Right lobe of liver (tissue), 6 donors: ENCODE measurements at places on chromosomes 3 and 15. TPM values are rescaled to one million over a fixed set of nuclear protein-coding genes. Genes with fewer than 3 reads are reported as not detected.

DNA sequence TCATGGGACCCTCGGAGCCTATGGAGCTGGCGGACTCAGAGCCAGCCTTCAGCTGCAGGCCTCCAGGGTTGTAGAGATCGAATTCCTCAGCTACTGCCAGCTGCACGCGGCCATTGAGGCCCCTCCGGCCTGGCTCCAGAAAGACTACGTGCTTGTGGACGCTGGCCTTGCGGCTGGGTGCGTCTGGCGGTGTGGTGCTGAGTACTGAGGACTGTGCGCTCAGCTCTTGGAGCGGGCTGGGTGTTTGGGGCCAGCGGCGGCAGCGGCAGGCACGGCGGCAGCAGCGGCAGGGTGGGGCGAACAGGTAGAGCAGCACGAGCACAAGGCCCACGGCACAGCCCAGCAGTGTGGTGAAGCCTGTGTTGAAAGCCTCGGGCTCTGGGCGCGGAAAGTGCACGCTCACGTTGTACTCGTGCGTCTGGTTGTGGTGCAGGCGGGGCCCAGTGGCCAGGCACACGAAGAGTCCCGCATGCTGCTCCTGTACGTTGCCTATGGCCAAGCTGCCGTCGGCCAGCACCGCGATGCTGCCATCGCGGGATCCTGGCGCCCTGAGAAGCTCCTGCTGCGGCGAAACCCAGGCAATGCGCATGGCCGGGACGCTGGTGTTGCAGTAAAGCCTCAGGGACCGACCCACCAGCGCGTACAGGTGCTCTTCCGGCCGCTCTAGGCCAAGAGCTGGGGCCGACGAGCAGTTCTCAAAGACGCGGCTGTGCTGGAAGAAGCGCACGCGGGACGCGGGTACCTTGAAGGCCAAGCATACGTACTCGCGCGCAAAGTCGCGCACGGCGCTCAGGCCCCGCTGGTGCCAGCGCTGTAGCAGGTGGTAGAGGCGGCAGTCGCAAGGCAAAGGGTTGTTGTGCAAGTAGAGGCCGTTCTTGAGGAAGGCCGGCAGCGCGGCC lies 1.3 kb downstream of the AMIGO3 start:
- H3K27me3 ChIP-seq = no peaks in the 10 kb centered on the region
- no peak for DNase-seq
- no peak overlapping the region for H3K4me3 ChIP-seq
- no peaks in the 10 kb centered on the region for H3K36me3 ChIP-seq

DNA sequence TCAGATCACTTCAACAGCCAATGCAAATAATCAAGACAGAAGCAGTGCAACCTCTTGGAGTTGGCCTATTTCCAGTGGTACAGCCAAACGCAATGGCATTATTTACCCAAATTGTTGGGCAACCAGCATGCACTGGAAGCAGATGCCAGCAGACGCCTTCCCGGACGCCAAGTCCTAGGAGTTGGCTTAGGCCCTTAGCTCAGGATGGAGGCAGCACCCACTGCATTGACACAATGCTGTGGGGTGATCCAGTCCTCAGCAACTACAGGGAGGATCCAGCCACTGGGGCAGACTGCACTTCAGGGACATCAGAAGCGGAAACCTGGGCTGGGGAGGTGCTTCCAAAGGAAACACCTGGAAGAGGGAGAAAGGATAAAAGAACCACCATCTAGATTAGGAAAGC lies 290.4 kb downstream of the FAM43A start:
- H3K4me1 ChIP-seq = no peaks in the 10 kb centered on the region
- no peaks in the 10 kb centered on the region for H3K27me3 ChIP-seq
- peak; percentile 79 for DNase-seq
- H3K4me3 ChIP-seq = no peak overlapping the region

ANKRD34C gene
- not detected for total RNA-seq

GATM gene
- 404 TPM for total RNA-seq

ACAN gene
- total RNA-seq = not detected

PXYLP1 gene
- total RNA-seq = 2.9 TPM
